ENCODE measurements at places on chromosomes 12 and 14.

- no peak for DNase-seq
Observed at GRCh38 chr12:119687879-119688278, 19.9 kb downstream of the PRKAB1 start.

- no peak for DNase-seq
Observed at GRCh38 chr12:99455350-99456035, 192.1 kb upstream of the GARIN6 start.

GRCh38 chr12:93970900-93971688 is 177.3 kb upstream of the PLXNC1 start:
- DNase-seq, result no peak

- no peak for DNase-seq
Observed at GRCh38 chr14:75605916-75606315, 27.5 kb downstream of the FLVCR2 start.

DNA sequence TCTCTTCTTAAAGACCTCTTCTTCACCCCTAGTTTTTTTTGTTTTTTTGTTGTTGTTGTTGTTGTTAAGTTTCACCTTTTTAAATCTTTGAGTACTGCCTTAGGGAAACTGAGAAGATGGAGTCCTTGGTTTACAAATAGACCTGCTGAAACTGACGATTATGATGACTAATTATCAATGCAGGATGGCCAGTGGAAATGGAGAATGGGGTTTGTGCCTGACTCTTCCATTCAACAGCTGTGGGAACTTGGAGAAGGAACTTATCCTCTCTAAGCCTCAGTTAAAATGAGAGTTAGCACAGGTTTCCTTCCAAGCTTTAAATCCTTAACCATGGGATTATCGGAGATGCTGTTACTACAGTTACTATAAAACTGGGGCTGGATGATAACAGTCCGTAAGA is 66.7 kb upstream of the PNMA1 start:
- no peak for DNase-seq

GRCh38 chr12:40801082-40801481 is 108.8 kb downstream of the CNTN1 start:
- DNase-seq, result no peak

DNA sequence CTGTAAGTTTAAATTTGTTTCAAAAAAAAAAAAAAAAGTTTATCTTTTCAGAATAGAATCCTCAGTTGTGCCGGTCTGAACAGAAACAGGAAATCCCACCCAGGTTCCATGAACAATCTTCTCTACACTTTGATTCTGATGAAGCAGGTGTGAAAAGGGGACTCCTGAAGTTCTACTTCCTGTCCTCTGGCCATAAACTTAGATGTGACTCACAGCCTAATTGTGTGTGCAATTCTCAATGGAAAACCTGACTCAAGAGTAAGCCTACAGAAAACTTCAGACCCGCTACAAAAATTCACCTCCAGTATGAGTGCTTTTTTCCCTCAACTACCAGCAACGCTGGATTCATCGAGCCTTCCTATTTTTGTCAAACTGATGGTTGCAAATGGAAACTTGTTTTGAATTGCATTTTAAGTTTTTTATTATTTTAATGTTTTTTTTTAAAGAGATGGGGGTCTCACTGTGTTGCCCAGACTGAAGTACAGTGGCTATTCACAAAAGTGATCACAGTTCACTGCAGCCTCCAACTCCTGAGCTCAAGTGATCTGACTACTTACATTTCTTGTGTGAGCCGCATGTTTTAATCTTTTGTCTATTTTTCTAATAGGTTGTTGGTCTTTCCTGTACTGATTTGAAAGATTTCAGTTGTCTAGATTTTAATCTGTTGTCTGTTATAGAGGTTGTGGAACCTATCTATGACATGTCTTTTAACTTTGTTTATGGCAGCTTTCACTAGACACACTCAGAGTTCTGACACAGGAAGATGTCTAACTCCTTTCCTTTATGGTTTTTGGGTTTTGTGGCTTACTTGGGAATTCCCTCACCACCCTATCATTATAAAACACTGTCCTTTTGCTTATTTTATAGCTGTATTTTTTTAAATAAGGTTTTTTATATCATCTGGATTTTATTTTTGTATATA is 37.6 kb downstream of the ATG14 start:
- peak; percentile 81 for DNase-seq

DNA sequence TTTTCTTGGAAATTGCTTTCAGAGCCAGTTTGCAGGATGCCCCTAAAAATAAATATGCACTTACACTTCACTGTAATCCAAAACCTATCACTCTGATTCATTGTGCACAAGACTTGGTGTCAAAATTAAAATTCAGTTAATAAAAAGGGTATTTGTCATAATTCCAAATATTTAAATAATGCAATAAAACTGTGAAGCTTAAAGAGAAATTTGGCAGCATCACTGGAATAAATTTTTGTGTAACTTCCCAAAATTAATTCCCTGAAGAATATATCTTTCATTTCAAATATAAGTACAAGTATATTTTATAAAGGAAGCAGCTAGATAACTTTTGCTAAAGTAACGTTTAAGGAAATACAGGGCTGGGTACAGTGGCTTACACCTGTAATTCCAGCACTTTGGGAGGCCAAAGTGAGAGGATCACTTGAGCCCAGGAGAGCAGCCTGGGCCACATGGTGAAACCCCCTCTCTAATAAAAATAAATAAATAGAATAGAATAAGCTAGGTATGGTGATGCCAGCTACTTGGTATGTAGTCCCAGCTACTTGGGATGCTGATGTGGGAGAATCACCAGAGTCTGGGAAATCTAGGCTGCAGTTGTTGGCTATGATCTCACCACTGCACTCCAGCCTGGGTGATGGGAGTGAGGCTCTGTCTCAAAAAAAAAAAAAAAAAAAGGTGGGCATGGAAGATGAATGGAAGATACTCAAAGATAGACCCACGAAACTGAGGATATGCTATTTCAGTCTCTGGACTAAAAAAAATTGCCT is 233.8 kb downstream of the FBXL14 start:
- DNase-seq, result no peak

GRCh38 chr14:33451211-33451610 is 499.7 kb downstream of the EGLN3 start:
- no peak for DNase-seq

DNA sequence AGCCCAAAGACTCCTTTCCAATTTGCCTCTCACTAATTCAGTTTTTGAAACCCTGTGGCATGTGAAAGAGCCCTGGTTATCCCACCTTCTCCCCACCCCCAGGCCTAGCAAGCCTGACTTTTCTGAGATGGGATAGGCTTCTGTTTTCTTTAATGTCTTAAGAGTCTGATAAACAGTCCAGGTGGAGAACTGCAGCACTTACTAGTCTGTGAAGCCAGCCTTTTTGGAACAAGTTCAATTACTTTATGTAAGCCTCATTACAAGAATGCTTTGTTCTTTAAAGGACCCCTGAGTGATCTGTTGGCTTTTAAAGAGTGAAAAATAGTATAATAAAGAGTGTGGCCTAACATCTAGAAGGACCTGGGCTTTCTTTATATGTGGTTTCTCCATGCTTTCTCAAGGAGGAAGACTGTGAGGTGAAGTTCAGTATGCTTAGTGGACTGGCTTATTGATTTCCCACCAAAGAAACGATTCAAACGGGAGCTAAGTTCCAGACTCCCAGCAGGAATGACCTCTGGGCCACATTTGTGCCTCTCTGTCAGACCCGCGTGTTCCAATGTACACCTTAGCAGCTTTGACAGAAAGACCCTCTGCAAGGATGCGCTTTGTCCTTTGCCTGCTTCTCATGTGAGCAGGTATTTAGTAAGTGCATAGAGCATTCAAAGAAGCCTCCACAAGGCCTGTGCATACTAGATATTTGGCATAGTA is 129.5 kb downstream of the DAAM1 start:
- DNase-seq, result no peak

GRCh38 chr12:29991924-29992323 is 208.2 kb upstream of the TMTC1 start:
- no peak for DNase-seq

- no peak for DNase-seq
Observed at GRCh38 chr14:89807892-89808291, 146.6 kb downstream of the EFCAB11 start.

- DNase-seq, result peak; percentile 16
Observed at GRCh38 chr14:66746316-66747006, 238.5 kb downstream of the GPHN start.

DNA sequence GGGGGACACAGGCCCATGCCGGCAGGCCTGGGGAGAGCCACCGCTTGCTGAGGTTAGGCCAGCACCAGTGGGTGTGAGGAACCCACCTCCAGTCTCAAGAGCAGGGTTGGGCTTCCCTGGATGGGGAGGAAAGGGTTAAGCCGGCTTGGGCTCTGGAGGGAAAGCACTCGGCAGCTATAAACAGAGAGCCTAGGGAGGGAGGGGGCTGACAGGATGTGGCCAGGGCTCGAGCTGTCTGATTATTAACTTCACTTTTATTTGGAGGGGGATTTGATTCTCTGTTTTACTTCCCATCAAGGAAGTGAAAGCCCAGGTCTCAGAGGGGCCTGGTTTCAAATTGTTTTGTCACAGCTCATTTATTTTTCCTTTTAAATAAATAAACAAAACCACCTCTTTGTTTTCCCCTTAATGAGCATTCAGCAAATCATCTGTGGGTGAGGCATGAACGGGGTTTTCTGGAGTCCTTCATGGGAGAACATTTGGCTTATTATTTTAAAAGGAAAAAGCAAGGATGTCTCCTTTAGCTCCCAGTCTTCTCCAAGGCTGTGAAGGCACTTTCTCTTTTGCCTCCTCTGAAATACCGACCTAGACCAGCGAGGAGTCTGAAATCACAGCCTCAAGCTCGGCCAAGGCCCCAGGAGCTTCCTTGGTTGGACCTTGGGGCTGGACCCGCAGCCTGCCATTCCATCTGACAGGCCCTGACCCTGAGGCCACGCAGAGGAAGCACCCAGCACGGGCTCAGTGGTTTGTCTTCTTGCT is 21.9 kb upstream of the ZFP36L1 start:
- DNase-seq, result peak; percentile 51

DNA sequence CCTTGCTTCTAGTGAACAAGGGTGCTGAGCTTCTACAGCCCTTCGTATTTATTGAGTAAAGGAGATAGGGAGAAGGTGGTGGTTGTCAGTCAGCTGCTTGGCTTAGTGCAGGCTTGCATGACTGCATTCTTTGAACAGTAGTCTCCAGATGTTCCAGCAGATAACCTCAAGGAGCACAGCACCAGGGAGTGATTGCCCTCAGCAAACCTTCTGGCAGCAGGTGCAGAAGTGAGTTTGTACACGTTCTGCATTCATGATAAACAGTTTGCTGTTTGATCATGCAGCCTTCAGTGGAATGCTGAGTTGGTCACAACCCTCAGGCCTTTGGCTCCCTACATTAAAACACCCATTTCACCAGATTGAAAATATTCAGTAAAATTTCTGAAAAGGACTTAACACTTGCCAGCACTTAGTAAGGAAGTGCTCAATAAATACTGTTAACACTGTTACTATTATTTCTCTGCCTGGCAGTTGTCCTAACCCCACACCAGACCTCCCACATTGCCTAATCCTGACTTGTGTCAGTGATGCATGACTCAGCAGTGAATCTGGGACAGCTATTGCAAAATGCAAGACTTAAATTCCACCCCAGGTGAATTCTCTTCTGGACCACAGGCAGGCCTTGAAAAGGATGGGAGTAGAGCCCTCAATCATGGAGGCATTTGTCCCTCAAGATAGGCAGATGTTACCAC is 18.9 kb upstream of the CARMIL3 start:
- DNase-seq, result no peak

- no peak for DNase-seq
Observed at GRCh38 chr12:100565987-100566545, 7.4 kb upstream of the GAS2L3 start.

DNA sequence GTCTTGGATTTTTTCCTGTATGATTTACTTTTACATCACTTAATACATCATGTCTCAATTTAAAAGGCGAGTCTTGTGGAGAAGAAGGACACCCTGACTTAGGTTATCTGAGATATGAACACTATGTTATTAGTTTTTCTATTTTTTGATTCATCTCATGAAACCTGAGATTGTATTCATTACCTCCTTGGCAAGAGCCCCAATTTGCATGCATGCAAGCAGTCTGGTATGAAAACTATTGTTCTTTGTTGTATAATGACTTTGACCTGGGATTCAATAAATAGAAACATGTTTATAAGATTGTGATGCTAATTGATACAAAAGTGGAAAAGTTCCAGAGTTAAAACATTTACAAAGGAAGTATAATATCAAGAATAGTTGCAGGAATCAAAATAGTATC is 576.1 kb downstream of the NOVA1 start:
- no peak for DNase-seq

DNA sequence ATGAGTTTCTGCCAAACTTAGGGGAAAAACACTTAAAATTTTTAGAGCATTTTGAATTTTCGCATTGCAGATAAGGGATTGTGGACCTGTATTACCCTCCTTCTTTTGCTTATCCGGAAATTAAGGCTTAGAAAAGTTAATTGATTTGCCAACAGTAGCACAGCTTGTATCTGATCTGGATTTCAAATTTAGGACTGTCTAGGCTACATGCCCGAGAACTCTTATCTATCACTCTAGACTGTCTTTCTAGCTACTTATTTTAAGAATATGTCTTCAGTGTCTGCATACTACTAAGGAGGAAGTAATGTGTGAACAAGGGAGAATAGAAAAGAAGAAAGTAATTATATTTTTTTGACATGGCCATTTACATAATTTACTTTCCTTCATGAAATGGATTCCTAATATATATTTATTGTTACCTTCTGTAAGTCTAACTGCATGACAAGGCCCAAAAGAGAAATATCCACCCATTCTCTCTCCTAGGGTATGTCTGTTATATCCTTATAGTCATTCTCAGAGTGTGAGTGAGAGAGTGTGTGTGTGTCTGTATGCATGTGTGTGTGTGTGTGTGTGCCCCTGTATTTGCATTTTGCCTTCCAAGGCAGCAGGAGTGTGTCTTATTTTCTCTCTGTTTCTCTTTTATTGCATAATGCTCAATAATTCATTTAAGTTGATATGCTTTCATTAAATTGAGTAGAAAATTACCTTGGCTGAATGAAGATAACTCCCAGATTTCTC is 132.1 kb downstream of the SLC5A8 start:
- peak; percentile 49 for DNase-seq

- no peak for DNase-seq
Observed at GRCh38 chr12:54225666-54226065, 36.9 kb upstream of the SMUG1 start.

- no peak for DNase-seq
Observed at GRCh38 chr12:66149702-66150398, 19.3 kb upstream of the LLPH start.
